ENCODE measurements at places on chromosomes 7 and 10. TPM values are rescaled to one million over a fixed set of nuclear protein-coding genes. Genes with fewer than 3 reads are reported as not detected.

STEAP4 gene
- not detected for total RNA-seq

RBP4 gene
- not detected for total RNA-seq

RAMP3 gene
- not detected for total RNA-seq

VAX1 gene
- not detected for total RNA-seq

CYTH3 gene
- total RNA-seq = 1.1 TPM

CFAP69 gene
- total RNA-seq = 0.25 TPM

ZNF37A gene
- 15.5 TPM for total RNA-seq

MACC1 gene
- not detected for total RNA-seq

DENND2A gene
- not detected for total RNA-seq

CYP2C9 gene
- total RNA-seq = not detected

PAX4 gene
- total RNA-seq = not detected

TACC2 gene
- not detected for total RNA-seq

BICC1 gene
- total RNA-seq = not detected

SHLD2 gene
- 16.7 TPM for total RNA-seq

KCP gene
- not detected for total RNA-seq

TMEM72 gene
- total RNA-seq = not detected

UCN3 gene
- total RNA-seq = not detected

ARHGAP22 gene
- not detected for total RNA-seq

ADRA2A gene
- total RNA-seq = not detected

TSPAN12 gene
- not detected for total RNA-seq

GBF1 gene
- total RNA-seq = 32.1 TPM

IFIT2 gene
- 35.7 TPM for total RNA-seq

ICA1 gene
- total RNA-seq = 1.1 TPM

DLX5 gene
- not detected for total RNA-seq

DUS4L gene
- 12.3 TPM for total RNA-seq

HOXA1 gene
- total RNA-seq = 0.30 TPM

ANKRD30A gene
- total RNA-seq = not detected

LGI1 gene
- not detected for total RNA-seq

PAPOLB gene
- not detected for total RNA-seq

ATRNL1 gene
- not detected for total RNA-seq

PIK3CG gene
- total RNA-seq = 3.6 TPM

All from activated naive CD4-positive, alpha-beta T cell treated with anti-CD3 and anti-CD28 coated beads for 36 hours (primary cell).